Immature natural killer cell (primary cell): ENCODE measurements at places on chromosomes 6 and 20.

- no peak for DNase-seq
These were observed 122.6 kb upstream of the NOX3 start for GRCh38 chr6:155578251-155578650.

DNA sequence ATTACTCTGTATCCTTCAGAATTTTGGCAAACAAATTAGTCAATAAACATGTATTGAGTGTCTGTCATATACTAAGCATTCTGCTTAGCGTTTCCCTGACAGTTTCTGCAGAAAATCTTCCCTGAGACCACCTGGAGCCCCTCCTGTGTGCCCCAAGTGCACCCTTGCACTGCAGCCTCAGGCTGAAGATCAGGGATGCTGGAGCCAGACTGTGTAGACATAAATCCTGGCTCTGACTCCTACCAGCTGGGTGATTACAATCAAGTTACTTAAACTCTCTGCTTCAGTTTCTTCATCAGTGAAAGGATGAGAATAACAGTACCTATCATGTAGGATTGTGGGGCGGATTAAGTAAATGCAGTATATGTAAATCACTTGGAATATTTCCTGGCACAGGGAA lies 53.4 kb upstream of the VSTM2L start:
- no peak for DNase-seq

DNA sequence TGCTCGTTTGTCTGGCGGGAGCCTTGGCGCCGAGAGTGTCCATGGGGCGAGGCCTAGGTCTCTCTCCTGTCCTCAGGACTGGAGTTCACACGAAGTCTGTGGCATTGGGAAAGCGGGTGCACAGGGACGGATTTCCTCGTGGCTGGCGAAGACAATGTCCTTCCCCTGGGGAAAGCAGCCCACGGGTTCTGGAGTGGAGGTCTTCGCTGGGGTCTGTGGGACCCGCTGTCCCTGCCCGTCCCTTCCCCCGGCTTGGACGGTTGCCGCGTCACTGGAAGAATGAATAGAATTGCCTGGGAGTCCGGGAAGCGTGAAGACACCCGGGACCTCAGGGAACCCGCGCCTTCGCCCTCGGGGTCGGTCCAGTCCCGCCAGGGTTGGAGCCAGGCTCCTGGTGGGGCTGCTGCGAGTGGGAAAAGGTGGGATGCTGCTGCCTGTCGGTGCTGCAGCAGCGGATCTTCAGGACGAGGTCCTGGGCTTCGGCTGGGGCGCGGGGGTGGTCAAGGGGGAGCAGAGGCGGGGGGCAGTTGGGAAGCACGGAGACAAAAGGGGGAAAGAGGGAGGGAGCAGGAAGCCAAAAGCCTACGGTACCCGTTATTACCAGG lies 441.8 kb upstream of the DEFB115 start:
- DNase-seq, result no peak

DNA sequence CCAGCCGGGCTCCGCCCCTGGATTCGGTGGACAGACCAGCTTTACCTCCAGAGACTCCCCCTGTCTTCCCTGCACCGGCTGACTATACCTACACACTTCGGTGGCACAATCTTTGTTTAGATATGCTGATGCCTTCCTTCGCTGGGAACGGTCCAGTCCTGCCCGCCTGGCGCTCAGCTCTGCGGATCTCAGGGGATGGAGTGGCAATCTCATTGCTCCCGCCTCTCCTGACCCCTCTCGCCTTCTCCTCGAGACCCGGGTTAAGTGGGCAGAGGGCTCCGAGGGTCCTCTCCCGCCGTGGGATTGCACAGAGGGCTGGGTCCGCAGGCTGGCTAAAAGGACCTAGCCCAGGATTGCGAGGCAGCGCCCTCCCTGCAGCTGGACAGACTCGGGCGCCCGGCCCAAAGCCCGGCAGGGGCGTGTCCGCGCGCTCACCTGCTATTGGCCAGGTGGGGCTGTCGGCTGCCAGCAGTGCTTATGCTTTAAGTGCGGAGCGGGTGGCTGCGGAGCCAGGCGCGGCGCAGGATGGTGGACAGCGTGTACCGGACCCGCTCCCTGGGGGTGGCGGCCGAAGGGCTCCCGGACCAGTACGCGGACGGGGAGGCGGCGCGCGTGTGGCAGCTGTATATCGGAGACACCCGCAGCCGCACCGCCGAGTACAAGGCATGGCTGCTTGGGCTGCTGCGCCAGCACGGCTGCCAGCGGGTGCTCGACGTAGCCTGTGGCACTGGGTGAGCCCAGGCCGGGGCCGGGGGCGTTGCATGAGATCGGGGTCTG lies at the start of gene GNMT:
Gene GNMT (plus strand): TSS at position 512 of the 777 bp plus-strand sequence. CDS start 14 bp downstream, at position 526.
- DNase-seq, result no peak

DNA sequence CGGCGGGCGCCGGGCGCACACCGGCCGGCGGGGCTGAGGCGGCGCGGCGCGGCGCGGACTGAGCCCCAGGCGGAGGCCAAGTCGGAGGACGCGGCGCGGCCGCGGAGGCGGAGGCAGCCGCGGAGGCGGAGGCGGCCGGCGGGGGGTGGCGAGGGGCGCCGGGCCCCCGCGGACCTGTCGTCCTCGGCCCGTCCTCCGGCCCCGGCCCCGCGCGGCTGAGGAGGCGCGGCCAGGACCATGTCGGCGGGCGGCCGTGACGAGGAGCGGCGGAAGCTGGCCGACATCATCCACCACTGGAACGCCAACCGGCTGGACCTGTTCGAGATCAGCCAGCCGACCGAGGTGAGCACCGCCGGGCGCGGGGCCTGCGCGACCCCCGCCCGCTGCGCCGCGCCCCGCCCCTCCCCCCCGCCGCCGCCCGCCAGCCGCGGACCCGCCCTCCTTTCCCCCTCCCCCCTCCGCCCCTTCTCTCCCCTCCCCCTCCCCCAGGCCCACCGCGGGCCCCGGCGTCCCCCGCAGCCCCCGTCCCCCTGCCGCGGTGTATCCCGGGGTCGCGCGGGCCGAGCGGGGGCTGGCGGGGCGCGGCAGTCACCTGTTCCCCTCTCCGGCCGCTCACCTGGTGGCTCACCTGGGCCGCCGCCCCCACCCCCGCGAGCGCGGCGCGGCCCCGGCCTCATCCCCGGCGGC lies at the start of gene AFDN:
Gene AFDN (plus strand): TSS at position 16 of the 687 bp plus-strand sequence. CDS start 222 bp downstream, at position 238.
- no peak for DNase-seq

DNA sequence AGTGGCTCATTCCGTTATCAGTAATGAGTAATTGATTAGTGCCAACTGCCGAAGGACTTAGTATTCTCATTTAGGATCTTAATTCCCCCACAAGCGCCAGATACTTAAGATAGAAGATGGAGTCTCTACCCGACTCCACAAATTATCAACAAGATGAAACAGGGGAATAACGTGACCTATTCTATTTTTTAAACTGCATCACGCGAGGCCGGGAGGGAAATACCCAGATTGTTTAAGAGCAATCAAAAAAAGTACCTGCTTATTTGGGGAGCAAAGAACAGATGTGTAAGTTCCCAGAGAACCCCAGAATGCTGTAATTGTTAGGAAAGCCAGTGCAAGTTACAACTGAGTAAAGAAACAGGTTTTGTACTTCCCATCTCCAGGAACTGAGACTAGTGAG lies 1.1 kb upstream of the MAP3K5 start:
- DNase-seq, result no peak

GRCh38 chr6:33590531-33591198 lies 10.6 kb upstream of the BAK1 start:
- DNase-seq, result no peak

- DNase-seq, result no peak
These were observed 12.3 kb downstream of the PCK1 start for GRCh38 chr20:57573242-57573641.

GRCh38 chr6:133544419-133544818 lies 303.3 kb downstream of the EYA4 start:
- DNase-seq, result no peak

- peak; percentile 85 for DNase-seq
These were observed 3.9 kb upstream of the PHF20 start for GRCh38 chr20:35767683-35768481.

GRCh38 chr20:6081236-6081635 lies 27.4 kb upstream of the LRRN4 start:
- no peak for DNase-seq

- DNase-seq, result no peak
These were observed 182.6 kb upstream of the SHLD1 start for GRCh38 chr20:5567644-5568043.

DNA sequence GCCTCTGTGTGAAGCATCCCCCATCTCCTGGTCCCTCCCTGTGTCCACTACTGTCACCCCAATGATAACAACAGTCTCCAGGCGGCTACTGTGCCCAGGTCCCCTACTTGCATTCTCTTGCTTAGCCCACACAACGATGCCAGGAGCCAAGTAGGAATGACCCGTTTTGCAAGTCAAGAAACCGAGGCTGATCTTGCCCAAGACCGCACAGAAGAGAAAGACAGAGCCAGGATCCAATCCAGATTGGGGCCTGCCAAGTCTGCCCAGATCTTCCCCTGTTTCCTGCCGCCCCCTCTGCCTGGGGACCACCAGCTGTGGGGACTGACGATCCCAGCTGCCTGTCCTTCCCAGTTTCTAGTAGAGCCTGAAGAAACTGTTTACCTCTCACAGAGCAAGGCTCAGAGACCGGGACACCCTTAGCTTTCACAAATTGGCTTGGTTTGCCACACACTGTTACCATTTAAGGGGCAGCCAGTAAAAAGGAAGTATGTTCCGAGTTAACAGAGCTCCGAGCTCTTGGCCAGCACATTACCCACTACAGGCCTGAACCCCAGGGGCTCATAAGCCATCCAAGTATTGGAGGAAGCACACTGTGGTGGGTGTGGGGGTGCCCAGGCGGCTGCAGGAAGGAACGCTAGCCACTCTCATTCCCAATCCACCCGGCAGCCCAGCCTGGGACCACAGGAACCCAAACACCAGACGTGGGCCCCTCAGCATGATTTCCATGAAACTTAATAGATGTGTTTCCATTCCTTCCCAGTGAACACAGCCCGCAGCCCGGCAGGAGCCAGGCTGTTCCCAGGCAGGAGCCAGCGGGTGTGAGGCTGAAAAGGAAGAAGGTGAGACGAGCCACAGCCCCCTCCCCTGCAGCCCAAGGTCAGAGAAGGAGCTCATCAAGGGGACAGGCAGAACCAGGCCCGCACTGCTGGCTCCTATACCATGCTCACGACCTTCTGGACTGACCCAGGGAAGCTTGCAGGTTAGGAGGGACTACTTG lies 7.9 kb downstream of the KIAA1755 start:
- DNase-seq, result no peak

- DNase-seq, result no peak
These were observed 30.5 kb downstream of the GRM4 start for GRCh38 chr6:34115403-34115795.

GRCh38 chr6:168331058-168331457 lies 11.5 kb upstream of the DACT2 start:
- no peak for DNase-seq

DNA sequence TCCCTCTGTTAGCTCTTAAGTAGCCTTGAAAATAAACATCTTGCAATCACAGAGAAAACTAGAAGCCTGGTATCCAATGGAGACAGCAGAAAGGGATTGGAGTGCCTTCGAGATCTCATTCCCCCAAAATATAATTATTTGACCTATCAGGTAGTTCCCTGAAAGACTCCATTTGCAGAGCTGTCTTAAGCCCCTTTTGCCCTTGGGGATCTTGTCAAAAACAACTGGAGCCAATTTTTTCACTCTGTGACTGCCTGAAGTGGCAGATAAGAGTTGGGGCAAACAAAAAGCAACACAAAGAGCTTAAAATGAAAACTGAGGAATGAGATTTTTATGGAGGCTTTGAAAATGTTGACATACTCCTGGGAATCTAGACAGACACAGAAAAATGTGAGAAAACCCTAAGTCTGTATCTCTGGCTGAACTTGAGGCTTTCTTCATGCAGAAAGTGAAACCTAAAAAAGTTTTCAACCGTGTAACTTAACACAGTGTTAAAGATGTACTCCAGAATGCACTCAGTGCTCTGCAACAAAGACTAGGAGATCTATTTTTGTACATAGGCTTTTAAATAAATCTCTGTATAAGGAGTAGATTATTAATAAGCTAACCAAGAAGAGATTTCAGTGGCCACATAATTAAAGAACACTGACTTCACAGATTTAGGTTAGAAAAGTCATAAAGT lies 971.1 kb upstream of the MAN1A1 start:
- no peak for DNase-seq

DNA sequence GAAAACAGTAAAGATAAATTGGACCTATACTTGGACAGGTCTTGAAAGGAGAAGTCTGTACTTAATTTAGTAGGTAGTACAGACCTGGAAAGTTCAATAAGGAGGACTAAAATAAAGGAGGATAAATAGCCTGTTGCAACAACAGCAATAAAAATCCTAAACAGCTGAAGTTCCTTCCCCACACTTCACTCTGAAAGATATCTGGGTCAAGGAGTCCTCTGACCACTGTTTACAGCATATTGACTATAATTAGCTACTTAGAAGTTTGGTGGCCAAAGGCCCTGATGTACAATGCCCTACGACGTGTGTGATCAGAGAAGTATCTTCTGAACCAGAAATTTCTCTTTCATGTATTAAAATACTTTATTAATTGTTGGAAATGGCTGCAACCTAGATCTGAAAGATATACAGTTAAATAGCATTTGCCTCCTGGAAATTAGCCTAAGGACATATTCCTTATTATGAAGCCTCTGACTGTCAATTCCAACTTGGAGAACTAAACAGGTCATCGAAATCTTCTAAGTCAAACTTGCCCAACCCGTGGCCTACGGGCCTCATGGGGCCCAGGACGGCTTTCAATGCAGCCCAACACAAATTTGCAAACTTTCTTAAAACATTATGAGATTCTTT lies 82.8 kb downstream of the KIF13A start:
- DNase-seq, result no peak

DNA sequence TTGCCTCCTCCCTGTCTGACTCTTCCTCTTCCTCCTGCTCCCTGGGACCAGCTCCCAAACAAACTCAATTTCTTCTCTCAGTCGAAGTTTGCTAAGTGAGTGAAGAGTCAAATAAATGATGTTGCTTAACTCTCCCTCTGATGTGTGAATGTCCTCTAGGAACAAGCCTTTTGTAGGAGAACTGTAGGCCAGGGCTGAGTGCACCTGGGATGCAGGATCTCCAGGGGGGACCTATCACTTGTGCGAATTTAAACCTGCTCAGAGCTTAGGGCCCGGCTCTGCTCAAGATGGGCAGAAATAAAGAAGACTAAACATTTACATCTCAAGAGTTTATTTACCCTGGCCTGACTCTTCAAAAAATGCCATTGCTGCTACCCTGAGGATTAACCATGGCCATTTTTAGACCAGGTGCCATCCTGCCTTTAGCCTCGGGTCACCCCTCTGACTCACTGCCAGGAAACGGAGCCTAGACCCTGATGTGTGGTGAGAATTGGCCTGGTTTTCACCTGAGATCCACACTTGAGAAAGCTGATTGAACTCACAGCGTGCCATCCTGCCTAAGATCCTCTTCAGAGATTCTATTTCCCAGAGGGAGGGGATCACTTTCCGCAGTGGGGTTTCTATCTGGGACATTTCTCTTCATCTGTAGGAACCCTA lies 63.6 kb upstream of the CD93 start:
- DNase-seq, result no peak
